ENCODE measurements at places on chromosomes 2 and 18.

- no peak for DNase-seq
Observed at GRCh38 chr18:50518787-50519546, 40.9 kb upstream of the MAPK4 start.

GRCh38 chr2:235263205-235264120 lies 230.4 kb upstream of the AGAP1 start:
- DNase-seq = no peak

GRCh38 chr18:25935356-25935755 lies 155.1 kb downstream of the SS18 start:
- no peak for DNase-seq

GRCh38 chr2:122516775-122517174 lies 761.3 kb downstream of the TSN start:
- no peak for DNase-seq

GRCh38 chr2:127578411-127578810 lies 42.9 kb downstream of the MYO7B start:
- DNase-seq = no peak

DNA sequence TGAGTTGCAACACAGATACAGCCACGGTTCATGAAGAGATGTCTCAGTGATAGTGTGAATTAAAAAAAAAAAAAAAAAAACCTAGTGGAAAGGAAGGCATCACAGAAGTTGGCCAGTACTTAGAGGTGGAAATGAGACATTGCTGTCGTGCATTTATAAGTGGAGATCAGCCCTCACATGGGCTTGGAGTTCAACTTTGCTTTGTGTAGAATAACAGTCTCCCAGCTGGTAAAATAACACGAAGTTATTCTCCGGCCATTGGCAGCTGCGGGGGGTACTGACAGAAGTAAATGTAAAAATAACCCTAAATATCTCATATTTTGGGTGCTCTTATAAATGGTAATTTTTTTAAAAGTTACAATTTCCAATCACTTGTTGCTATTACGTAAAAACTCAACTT lies 98.8 kb upstream of the TMEM18 start:
- no peak for DNase-seq

- no peak for DNase-seq
Observed at GRCh38 chr2:147688242-147688641, 156.6 kb upstream of the ACVR2A start.

DNA sequence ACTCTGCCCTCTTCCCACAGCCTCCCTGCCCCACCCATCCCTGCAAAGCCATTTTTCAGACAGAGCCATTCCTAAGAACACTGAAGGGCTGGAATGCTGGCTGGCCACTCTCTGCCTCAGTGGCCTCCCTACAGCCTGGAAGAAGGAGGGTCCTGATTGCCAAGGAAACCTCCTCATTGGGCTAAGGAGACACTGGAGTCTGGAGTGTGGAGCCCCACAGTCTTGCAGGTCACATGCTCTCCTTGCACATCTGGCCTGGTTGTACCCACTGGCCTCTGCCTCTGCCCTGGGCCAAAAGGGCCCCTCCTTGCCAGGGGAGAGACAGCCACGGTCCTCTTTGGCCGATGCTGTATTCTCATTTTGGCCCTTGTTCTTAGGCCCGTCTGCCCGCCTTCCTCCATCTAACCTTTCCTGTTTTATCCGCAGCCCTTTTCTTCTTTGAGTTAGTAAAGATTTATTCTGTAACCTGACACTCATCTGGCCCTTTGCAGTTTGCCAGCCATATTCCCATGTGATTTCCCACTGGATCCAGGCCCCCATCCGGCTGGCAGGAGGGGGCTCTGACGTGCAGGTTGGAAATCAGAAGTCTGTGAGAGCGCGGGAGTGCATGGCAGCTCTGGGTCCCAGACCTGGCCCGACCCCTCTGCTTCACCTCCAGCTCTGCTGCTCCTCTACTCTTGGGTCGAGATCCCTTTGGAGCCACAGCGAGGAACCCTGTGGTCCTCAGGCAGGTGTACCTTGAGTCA lies 11.0 kb upstream of the CATIP start:
- no peak for DNase-seq

- DNase-seq = no peak
Observed at GRCh38 chr2:241859017-241859435, 332 bp upstream of the PDCD1 start.

DNA sequence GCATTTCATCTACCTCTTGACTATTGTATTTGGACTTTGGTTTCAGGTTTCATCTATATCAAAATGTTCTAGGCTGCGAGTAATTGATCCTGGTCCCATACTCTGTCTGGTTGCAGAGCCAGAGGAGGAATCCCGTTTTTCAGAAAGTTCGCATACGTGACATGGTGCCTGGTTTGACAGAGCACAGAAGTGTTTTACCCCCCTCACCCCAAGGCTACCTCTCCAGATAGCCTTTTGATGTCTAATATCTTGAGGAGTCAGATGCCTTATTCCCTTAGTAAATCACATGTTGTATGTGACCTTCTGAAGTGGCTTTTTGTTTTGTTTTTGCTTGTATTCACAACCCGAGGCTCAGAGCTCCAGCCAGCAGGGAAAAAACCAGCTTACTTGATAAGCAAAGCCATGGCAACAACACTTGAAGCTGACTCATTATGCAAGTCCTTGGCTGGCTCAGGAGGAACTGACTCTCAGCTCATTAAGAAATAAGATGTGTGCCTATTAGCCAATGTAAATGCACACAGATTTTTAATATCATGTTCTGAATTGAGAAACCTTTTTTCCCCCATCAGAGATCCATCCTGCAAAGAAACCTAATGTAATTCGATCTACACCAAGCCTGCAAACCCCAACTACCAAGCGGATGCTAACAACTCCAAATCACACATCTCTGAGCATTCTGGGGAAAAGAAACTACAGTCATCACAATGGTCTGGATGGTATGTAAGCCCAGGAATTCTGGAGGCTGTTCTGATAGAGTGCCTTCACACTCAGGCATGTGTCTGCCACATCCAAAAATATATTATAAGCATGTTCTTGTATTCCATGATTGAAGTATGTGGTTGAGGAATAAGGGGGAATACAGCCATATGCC lies 41.4 kb downstream of the OXER1 start:
- no peak for DNase-seq
